MCF 10A (cell line): ENCODE measurements at places on chromosomes 13 and 19. TPM values are rescaled to one million over a fixed set of nuclear protein-coding genes. Genes with fewer than 3 reads are reported as not detected.

DNA sequence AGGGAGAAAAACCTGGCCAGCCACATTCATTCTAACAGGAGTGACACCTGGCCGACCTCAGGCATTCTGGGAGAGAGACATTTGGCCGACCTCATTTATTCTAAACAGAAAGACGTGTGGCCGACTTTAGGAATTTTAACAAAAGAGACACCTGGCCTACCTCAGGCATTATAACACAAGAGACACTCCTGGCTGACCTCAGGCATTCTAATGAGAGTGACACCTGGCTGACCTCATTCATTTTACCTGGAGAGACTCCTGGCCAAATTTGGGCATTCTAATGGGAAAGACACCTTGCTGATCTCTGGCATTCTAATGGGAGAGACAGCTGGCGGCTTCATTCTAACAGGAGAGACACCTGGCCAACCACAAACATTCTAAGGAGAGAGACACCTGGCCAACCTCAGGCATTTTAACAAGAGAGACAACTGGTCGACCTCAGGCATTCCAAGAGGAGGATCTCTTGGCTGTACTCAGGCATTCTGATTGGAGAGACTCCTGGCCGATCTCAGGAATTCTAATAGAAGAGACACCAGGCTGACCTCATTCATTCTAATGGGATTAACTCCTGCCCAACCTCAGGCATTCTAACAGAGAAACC lies 1353.9 kb downstream of the UQCRFS1 start:
- DNase-seq: no peak

- DNase-seq: no peak
These were observed 12.7 kb upstream of the ZNF443 start for GRCh38 chr19:12453495-12453894.

- no peak for DNase-seq
These were observed 16.6 kb downstream of the ZNF536 start for GRCh38 chr19:30388819-30389218.

- no peak for DNase-seq
These were observed 17.5 kb downstream of the TMED1 start for GRCh38 chr19:10818301-10819123.

The ZNF534 gene
- total RNA-seq: not detected in 2 replicates

The CLEC11A gene
- 2.4 and 2.8 TPM in 2 replicates for total RNA-seq

The DENND1C gene
- total RNA-seq: not detected in 2 replicates
